H1 (cell line): ENCODE measurements at places on chromosomes 16 and 17. TPM values are rescaled to one million over a fixed set of nuclear protein-coding genes. Genes with fewer than 3 reads are reported as not detected.

Gene PIK3R5
- polyA plus RNA-seq: 2.7 and 4.2 TPM in 2 replicates

Gene KRTAP1-5
- polyA plus RNA-seq: not detected in 2 replicates

Gene NLRC3
- 0.18 and 0.25 TPM in 2 replicates for polyA plus RNA-seq

Gene DNAH9
- polyA plus RNA-seq: 0.19 and 0.21 TPM in 2 replicates
